PC-3 (cell line): ENCODE measurements at places on chromosomes 7 and 10.

DNA sequence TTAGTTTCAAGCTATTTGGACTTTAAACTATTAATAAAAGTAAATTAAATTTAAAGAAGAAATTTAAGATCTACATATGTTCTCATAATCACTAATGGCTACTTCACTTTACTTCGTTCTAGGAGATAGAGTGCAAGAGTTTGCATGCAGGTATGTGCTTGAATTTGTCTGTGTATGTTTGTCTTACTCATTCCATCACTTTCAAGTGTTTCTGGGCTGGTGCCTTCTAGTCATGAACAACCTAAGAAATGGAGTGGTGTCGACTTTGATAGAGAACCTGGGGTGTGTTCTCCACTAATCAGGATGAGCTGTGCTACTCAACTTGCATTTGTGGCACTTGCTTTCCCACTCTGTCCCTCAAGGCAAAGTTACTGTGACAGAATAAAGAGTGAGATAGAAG lies 169.9 kb downstream of the KCND2 start:
- DNase-seq, result no peak

GRCh38 chr7:50504646-50505546 lies 54.7 kb upstream of the FIGNL1 start:
- DNase-seq, result no peak

- peak; percentile 25 for DNase-seq
Observed at GRCh38 chr10:54667136-54667535, 133.9 kb downstream of the PCDH15 start.

DNA sequence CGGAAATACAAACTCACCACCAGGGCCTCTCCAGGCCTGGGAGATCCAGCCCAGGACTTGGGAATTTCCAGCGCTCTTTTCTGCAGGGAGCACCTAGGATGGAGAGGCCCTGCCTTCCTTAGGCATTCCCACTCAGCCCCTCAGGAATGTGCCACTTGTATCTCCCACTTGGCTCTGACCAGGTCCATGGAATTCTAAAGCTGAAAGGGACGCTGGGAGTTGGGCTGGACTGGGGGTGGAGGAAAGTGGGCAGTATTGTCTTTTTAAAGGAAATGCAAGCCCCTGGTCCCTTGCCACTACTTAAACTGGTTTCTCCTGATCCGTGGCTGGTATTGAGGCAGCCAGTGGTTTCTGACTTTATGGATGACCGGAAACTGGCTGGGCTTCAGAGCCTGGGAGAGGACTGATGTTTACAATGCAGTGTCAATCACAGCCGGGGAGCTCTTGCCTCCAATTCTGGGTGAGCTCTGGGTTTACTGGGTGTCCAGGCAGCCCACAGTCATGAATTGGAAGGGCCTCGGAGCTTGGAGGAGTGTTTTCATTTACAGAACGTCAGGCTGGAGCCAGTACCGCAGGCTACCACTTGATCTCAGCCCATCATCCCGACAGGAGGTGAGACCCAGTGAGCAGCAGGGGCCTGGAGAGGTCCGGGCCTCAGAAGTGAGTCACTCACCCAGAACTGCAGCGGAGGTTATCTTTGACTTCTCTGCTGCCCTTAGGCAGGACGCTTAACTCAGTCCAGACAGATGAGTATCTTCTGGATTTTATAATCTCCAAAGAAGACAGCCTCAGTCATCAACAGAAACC lies 27.3 kb downstream of the AGAP3 start:
- peak; percentile 88 for DNase-seq

DNA sequence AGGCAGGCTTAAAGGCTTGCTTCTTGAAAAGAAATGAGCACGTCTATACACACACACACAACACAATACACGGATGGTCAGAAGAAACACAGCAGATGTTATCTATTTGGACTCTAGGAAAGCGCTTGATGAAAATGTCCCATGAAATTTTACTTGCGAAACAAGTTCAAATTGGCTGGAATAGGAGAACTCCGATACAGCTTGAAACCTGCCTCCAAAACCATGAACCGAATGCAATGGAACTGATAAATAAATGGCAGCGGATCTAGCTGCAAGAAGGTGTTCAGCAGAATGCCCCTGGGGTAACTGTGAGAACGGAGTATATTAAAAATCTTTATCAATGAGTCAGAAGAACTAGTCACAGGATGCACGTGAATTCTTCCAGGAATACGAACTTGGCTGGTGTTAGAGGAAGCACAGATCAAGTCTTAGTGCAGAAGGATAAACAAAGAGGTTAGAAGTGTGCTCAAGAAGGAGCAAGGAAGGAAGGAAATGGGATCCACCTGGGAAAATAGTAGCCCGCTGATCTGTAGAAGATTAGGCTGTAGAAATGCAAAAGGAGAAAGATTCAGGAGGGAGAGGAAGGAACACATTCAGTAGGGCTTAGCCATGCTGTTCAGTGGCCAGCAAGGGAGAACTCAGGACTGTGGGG lies 142.0 kb upstream of the PRKCQ start:
- peak; percentile 73 for DNase-seq

DNA sequence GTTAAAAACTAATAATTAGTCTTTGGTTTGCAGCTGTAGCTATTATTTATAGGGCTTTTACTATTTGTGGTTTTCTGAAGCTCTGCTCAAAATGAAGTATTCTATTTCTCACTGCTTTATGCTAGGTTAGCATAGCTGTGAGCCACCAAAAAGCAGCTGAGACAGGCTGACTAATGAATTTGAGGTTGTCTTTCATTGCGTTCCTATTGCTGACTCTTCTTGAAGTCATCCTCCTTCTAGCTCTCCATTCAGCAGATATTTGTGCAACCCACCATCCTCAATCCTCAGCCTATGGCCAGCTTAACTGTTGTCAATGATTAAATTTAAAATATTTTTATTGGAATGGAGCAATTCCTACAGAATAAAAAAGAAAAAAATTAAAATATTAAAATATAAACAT lies 2.1 kb upstream of the RALA start:
- DNase-seq, result peak; percentile 83

- peak; percentile 87 for DNase-seq
Observed at GRCh38 chr7:50838675-50839377, 56.1 kb upstream of the GRB10 start.

- DNase-seq, result peak; percentile 1
Observed at GRCh38 chr7:134084488-134085144, 42.5 kb upstream of the LRGUK start.

- no peak for DNase-seq
Observed at GRCh38 chr7:136869991-136870865, 1.8 kb downstream of the CHRM2 start.

DNA sequence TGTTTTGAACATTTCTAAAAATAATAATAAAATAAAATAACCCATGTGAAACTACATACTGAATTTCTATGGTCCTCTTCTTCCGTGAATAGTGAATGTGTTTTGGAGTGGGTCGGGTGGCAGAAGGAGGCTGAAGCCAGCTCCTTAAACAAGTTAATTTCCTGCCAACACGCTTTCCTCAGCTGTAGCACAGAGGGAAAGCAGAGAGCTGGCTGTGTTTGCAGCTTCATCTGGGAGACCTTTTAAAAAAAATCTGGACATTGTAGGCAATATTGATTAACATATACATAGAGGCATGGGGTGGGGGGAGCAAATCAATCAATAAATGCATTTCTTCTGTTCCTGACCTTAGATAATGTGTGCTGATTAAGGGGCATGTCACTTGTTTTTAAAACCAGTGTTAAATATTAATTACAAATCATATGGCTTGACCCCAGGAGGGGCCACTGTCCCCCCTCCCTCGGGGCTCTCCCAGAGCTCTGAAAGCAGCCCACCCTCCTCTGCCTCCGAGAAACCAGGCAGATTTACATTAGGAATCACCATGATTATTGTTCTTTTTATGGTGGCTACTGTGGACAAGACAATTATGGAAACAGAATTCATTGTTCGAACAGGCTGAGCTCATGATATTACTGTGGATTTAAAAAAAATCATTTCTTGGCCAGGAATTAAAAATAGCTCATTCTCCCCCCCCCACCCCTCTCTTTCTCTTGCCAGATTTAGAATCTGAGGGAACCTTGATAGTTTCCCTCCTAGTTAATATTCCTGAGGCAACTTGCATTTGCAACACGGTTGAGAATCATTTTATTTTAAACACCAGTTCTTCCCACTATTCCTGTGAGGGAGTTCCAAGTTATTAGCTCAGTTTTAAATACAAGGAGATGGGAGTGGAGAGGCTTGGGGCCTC lies 100.5 kb upstream of the CARD11 start:
- no peak for DNase-seq

GRCh38 chr7:152173372-152174070 lies 148.0 kb downstream of the GALNT11 start:
- peak; percentile 16 for DNase-seq

DNA sequence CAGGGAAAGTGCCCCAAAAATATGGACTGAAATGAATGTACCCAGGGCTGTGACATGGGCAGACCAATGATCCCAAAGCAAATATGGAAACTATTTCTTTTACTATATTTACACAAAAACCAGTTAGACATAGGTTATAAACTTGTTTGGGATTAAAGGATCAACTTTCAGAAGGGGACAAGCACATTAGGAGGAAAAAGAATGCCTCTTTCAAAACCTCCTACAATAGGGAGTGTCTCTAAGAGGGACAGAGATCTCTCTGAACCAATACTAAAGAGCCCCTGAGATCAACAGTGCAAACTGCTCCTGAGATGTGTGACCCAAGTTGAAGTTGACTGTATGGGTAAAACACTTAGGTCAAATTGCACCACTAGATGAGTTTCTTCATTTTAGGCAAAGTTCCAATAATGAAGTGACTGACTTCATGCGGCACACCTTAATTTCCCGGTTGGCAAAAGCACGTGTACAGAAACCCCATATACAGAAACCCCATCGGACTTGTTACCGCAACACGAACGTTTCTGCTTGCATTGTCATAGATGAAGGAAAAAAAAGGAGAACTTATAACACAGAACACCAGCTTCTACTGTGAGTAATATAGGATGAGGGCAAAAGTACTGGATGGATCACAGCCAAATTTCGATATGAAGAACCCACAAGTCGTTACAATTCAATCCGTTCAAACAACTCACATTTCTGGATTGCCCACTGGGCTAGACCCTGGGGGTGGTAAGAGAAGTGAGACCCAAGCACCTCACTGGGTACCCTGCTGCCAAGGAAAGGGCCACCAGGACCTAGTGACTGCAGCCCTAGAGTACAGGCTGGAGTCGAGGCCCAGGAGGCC lies 4.3 kb downstream of the SVIL start:
- DNase-seq, result peak; percentile 76

DNA sequence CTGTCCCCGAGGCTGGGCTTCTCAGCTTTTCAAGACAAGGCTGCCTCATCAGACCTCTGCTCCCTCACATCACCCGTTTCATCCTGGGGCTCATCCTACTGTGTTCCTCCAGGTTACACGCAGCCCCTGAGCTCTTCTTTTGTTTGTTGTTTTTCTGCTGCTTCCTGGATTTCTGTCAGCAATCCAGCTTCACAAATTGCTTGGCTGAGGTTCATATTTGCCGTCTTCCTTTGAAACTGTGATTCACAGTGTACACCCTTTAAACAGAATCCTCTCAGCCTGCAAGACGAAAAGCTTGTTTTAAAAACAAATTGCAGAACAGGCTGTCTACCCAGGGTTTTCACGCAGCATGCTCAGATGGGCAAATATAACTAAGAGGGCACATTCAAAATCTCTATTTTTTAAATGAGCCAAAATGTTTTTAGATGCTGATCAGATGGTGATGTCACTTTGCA lies 39.1 kb upstream of the PARD3 start:
- DNase-seq, result peak; percentile 98

DNA sequence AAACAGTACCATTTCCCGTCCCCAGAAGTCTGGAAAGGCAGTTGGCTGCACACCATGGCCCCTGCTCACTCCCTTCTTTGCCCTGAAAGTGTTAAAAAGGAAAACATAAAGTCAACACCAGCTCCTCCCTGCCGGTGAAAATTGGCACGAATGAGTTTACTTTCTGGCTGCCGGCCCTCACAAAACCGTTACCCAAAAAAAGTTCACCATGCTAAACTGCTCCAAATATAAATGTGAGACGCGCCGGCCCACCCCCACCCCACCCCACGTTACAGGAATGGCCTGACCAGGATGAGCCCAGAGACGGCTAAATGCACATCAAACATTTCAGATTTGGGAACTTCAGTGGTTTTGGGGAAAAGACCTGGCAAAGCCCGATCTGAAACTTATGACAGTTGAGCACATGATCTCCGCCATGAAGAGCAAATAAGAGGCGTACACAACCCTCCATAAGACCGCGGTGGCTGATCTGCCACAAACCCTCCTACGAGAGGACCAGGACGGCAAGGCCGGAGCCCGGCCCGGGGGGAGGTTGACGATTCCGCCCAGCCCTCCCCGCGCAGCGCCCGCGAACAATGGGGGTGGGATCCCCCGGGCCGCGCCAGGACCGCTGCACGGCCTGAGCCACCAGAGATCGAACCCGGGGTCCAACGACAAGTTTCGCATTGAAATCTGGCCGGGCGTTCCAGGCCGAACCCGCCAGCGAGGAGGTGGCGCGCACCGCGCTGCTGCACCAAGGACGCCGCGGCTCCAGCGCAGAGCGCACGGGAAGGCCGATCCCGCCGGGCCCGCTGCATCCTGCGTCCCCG lies 952 bp downstream of the DIP2C start:
- peak; percentile 5 for DNase-seq

DNA sequence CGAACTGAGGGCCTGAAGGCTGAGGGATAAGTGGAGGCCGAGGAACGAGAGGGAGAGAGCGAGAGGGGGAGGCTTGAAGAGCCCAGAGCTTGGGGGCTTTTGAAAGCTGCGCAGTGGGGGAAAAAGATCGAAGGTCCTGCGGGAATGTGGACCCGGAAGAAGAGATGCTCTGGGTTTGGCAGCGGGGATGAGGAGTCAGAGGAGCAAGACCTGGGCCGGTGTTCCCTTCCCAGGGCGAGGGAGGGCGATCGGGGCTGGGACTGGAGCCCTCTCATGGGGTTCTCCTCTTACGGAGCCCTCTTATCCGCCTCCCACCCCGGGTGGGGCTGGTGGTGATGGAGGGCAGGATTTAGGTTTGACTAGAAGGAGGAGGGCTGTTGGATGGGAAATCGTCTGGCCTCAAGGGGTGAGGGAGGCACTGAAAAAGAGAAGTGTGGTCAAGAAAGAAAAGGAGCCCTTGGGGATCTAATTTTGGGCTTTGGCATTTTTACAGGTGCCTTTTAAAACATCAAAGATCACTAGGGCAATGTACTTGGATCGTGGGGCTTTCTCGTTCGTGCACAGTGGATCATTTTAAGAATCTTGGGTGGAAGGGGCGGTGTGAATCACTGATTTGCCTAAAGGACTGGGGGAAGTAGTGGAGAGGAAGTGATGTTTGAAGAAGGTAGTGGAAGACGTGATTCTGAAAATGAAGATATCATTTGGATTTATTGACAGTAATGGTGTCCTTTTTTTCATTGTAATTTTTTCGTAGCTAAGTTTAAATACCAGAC lies 637 bp downstream of the SAMD8 start:
- peak; percentile 80 for DNase-seq

DNA sequence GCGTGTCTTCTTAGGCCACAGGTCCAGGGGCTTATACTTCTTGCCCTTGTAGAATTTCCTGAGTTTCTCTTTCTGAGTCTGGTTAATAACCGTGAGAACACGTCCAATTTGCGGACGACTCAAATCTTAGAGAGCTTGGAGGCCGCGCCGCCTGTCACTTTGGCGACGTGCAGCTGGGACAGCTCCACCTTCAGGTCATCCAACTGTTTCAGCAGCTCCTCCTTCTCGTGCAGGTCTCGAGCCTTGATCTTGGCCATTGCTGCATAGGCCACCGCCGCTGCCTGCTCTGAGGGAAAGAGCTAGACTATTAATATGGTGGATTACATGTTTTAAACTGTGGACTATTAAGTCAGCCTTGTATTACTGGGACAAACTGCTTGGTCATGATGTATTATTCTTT lies 26.9 kb downstream of the EVX1 start:
- DNase-seq, result no peak
